HS-27A (cell line): ENCODE measurements at places on chromosomes 1 and 21.

DNA sequence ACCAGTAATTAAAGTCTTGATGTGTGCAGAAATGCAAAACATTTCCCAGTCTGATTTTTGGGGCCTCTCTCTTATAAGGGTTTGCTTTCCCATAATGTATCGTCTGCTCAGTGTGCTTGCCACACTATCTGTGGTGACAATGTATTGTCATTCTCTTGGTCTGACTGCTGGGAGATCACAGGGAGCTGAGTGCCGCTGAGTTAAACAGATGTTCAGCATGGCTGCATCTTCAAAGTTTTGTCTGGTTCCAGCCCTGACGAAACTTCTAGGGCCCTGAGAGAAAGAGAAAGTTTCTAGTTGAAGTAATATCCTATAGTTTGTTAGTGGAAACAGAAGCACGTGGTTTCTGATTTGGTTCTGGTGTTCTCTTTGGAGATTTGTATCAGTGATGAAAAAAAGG, 42.6 kb downstream of the DNM3 start:
- DNase-seq = no peak

- no peak for DNase-seq
Observed at GRCh38 chr1:165828103-165828668, 772 bp downstream of the UCK2 start.

GRCh38 chr21:46206163-46207005, 22.1 kb upstream of the SPATC1L start:
- DNase-seq = no peak

DNA sequence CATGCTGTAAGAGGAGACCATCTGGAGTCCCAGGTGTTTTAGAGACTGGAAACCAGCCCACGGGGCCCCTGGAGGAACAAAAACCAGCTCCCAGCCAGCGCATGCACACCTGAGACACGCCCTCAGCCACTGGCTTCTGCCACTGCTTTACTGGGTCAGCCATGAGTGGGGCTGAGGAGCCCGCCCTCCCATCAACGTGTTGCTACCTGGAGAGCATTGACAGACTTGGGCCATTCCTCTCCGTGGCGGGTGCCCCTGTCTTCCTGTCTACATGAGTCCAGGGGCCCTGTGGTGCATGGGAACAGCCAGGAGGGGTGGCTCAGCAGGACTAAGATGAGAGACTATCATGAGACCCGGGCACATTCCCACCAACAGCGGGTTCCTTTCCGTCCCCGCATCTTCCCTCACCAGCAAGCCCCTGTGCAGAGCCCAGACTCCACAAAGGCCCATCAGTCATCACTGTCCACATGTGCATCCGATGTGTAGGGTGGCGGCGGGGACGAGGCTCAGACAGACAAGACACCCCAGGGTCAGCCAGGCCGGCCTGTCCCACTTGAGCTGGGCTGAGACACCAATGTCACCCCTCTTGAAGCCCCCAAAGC, 45.4 kb upstream of the POFUT2 start:
- no peak for DNase-seq

- peak; percentile 12 for DNase-seq
Observed at GRCh38 chr1:87084244-87084836, 169.9 kb downstream of the HS2ST1 start.

GRCh38 chr21:38753557-38753971, 52.2 kb upstream of the ETS2 start:
- DNase-seq = no peak

DNA sequence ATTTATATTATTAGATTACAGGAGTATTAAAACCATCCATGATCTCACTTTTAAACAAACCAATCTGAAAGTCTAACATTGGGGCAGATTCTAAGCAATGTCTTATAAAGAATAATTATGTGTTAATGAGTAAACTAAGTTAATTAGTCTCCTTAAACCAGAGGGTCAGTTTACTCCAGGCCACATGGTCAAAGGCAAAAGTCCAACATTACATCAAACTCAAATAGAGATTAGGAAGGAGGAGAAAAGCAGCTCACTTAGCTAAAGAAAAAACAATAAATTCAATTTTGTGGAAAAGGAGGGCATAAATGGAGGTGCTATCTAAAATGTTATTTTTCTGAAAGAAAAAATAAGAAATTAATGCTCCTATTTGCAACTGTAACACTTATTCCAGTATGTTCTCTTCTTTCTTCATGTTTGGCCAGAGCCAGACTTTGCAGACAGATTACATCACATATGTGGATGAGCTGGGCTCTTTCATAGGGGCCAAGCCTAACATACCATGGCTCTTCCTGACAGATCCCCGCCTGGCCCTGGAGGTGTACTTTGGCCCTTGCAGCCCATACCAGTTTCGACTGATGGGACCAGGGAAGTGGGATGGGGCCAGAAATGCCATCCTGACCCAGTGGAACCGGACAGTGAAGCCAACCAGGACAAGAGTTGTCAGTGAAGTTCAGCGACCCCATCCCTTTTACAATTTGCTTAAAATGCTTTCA, 24.3 kb upstream of the FMO2 start:
- no peak for DNase-seq

DNA sequence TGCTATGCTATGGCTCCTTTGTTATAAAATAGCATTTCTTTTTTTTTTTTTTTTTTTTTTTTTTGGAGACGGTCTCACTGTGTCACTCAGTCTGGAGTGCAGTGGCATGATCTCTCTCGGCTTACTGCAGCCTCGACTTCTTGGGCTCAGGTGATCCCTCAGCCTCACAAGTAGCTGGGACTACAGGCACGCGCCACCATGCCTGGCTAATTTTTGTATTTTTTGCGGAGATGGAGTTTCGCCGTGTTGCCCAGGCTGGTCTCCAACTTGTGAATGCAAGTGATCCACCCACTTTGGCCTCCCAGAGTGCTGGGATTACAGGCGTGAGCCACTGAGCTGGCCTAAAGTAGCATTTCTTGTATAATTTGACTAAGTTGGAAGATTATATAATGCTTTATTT, 10.8 kb downstream of the CAMTA1 start:
- DNase-seq = no peak

DNA sequence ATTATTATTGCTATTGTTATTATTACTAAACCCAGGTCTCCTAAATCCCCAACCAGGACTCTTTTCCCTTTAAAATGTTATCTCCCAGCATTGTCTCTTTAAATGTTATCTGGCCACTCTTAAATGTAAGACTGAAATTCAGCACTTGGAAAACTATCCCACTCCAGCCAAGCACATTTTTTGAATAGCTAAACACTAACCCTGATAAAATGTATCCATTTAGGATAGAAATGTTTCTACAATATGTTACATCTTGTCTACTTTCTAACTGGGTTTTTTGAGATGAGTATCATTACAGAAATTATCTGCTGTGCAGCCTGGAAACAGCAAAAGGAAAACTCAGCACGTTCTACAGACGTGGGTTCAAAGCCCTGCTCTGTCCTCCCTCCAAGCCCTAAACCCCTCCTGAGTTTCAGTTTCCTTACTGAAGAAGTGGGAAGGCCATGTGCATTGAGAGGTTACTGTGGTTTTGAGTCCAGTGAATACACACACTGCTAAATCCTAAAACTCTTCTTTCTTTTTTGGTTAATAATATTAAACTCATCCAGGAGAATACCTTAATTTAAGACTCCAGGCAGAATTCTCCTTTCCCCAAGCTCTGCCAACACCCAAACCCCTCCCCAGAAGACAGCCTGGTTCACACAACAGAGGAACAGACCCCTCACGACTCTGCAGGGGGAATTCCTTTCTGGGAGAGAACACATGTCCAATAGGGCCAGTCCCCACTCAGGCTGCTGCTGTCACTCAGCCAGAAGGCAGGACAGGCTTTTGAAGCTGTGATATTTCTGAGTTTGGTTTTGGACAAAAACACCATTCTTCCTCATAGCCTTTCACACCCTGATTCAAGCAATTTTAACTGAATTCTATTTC, 41.9 kb downstream of the HIVEP3 start:
- no peak for DNase-seq

GRCh38 chr1:31712630-31713029, 8.8 kb upstream of the COL16A1 start:
- DNase-seq = peak; percentile 83

DNA sequence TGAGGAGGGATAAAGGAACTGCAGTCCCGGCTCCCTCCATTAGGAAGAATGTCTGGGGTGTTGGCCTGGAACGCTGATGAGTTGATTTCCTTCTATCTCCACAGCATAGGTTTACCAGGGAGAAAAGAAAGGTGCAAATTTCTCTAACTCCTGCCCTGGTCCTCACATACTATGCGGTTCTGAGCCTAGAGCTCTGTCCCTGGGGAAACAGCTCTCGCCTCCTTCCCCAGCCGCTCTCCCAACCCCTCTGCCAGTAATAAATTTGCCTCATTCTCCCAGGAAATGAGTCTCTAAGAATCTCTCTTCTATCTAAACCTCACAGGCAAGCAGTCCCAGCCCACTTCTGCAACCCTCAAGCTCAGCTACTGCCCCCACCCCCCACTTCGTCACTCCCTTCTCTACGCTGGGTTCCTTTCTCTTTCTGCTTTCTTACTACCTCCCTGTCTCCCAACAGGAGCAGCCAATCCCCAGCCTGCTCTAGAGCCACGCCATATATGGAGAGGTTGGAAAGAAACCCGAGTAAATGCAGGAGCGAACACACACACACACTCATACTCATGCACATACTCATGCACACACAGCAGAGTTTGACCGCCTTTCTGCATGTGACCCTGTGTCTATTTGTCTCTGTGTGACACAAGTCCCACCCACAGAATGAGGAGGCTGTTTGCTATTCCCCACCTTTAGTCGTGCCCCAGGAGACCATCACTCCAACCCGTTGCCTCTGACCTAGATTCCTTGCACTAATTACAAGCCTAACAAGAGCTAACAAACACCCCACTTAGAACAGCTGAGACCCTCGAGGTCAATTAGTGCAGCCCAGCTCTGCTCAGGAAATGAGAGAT, 13.4 kb downstream of the PLEKHO1 start:
- DNase-seq = peak; percentile 94

DNA sequence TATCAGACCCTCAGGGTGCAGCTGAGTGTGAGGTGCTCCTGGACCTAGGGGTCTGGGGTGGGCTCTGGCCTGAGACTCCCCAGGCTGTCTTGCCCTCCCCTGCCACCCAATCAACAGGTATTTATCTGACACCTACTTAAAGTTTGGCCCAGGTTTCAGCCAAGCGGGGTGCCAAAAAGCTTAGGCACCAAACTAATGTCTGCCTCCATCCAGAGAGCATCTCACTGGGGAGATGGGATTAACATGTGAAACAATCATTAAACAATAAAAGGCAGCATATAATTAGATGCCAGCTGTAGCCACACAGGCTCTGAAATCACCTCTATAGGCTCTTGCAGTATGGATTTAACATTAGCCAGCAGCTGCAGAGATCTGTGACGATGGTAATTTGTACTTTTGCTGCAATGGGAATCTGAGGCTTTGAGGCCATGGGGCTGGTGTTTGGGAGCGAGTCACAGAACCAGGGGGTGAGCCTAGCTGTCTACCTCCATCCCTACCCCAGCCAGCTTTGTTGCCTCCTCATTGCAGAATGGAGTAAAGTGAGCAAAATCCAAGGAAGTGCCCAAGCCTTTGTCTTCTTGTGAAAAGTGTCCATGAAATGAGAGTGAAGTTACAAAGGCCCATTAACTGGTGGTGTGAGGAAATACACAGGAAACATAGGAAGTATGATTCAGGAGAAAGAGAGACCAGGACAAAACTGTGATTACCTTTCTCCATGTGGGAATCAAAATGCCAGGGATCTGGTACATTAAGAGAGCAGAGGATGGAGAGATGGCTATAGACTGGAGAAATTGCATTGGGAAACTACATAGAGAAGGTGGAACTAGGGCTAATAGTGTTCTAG, 36.1 kb downstream of the EIF2D start:
- no peak for DNase-seq

DNA sequence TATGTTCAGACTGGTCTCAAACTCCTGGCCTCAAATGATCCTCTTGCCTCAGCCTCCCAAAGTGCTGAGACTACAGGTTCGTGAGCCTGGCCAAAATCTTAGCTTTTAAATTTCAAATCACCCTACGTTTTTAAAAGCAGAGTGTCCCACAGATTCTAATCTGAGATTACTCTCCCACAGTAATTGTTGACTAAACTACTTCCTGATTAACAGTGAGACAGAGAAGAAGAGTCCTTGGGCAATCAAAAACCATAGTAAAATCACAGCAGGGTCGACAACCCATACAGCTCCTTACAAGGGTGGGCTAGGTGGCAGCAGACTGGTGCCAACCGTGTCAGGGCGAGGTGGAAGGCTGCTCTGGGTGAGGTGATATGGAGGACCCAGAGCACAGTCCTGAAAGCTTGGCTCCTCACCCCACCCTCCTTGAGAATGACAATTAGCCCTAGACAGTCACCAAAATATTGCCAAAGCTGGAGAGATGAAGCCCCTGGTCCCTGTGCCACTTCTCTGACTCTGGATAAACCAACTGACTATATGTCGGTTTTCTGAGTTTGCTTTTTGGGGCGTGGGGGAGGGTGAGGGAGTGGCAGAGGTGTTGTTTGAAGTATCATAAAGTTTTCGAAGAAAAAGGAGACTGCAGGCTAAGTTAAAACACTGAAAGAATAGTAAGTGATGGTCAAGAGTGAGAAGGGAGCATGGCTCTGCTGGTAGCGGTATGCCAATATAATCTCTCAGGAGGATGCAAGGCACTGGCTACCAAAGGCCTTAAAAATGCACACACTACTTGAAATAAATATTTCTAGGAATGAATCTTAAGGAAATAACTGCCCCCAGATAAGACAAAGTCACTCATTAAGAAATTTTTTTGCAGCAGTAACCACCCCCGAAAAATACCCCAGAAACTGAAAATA, 86.8 kb downstream of the SLC45A1 start:
- no peak for DNase-seq

DNA sequence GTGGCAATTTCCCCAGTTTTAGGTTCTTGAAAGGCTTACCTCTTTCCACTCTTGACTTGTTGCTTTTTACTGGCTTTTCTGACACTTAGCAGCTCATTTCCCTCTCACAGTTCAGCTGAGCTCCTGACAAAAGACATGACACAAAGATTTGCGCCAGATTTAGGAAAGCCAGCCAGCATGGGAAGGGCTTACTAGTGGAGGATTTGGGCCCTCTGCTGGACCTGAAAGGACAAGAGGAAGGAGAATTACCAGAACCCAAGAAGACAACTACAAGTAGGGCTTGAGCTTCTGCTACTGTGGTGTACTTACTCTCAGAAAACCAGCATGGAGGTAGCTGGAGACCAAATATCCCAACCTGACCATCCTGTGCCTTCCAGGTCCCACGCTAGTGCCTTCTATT, 784.5 kb downstream of the BRINP3 start:
- no peak for DNase-seq

GRCh38 chr1:181014477-181015250, 8.0 kb downstream of the STX6 start:
- DNase-seq = no peak

DNA sequence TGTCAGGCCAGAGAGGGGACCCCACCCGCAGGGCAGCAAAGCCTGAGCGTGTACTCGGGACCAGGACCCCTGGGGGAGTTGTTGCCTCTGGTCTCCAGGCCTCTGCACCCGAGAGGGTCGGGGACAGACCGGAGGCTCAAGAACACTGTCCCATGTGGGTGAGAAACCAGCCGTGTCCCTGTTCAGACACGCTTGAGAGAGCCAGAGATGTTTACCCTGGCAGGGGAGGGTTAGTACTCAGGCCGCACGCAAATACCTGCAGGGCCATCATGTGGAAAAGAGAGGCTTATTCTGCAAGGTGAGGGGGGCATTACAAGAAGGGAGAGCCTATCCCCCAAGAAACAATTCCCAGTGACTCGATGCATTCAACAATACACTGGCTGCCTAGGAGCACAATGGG, 74.0 kb upstream of the ARHGEF16 start:
- DNase-seq = no peak
